ENCODE measurements at places on chromosomes 11 and 22.

DNA sequence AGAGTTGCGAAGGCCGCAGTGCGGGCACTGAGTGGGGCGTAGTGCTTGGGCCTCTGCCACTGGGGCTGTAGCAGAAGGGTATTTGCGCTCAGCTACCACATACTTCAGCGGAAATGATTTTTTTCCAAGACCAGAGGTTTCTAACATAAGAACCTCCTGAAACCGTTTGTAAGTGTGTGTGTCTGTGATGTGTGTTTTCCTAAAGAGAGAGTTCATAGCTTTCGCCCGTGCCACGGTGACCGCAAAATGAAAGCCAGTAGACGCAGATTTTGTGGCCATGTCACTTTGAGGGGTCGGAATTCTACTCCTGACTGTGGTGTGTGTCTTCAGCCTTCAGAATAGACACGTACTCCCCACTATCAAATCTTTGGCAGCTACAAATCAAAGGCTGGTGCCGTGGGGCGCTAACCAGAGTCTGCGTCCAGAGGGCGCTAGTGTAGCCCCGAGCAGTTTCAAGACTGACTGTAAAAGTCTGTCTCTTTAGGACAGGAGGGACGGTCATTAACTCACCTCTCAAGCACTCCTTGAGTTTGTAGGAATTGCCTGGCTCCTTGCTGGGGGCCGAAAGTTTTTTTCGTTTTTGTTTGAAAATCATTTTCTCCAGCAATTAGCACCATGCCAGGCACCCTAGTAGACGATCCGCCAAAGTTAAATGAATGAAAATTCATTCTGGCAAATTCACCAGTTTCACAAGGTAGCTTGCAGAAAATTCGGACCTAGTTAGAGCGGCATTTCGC, 2.5 kb upstream of the CALCA start:
- DNase-seq: no peak

DNA sequence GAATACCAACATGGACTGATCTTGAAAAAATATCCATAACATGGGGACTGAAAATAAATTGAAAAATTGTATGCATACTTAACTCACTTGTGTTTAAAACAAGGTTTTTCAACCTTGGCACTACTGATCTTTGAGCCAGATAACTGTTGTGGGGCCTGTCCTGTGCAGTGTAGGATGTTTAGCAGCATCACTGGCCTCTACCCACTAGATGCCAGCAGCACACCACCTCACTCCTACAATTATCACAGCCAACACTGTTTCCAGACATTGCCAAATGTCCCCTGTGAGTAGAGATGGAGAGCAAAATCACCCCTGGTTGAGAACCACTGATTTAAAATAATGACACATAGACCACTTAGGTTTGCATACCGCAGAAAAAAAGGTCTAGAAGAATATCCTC, 45.0 kb upstream of the SLC1A2 start:
- DNase-seq: no peak

DNA sequence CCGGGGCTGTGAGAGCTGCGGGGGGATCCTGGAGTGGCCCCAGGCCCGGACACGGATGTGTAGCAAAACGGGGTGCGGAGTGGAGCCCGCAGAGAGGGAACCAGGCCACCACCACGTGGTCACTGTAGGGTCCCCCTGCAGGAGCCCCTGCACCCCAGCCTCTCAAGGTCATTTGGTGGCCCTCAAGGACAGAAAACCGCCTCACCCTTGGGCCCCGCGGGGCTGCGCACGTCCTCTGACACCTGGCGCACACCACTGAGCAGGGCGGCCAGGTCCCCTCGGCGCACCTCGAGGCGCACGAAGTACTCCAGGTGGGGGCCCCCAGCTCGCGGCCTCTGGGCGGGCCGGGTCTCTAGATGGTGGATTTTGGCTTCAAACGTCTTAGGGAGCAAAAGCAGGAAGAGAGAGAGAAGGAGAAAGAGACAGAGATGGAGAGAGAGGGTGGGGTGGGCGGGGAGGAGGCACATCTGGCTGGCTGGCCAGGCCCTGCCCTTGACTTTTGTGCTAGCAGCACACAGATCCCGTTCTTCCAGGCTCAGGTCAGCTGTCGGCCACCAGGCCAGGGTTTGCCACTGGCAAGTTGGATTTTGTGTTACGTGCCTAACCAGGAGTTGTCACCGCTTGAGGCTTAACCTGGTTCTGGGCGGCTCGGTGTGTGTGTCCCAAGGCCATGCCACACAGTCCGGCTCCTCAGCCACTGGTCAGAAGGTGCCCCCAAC, 3.2 kb downstream of the TH start:
- no peak for DNase-seq

DNA sequence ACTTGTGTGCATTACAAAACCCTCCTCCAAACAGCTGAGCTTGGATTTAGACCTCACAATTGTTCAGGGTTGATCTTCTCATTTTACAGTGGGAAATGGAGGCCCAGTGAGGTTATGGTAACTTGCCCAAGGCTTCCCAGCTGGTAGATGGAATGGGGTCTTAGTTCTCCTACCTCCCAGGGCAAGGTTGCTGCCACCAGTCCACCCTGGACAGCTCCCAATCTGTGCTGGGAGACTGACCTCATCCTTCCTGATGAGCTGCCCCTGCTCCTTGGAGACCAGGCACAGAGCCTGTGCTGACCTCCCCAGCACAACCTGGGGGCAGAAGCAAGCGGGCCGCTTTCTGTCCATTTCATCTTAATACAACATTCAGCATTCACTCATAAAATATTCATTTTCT, 190.7 kb downstream of the ST3GAL4 start:
- DNase-seq: no peak

DNA sequence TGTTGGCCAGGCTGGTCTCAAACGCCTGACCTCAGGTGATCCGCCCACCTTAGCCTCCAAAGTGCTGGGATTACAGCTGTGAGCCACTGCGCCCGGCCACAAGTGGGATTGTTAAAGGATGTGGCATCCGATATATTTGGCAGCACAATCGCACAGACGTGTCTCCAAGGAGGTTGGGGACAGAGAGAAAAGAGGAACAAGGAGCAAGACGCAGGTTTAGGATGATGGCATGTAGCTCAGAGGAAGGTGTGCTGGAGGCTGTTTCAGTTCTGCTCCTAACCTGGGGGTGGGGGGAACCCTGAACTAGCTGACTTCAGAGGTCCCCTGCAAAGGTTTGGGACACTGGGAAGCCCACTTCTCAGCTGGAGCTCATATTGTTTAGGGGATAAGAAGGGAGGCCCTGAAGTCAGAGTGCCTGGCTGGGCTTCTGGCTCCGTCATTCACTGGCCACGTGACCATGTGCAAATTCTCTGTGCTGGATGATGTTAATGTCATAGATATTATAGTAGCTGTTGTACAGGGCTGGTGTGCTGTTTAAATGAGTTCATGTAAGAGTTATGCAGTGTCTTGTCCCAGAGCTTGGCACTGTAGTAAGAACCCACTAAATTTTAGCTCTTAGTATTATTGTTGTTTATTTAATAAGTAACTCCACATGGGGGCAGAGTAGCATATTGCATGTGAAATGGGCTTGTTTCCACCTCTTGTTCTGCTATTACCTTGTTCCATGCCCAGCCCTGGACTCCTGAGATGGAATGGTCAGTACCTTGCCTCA, 129.7 kb downstream of the ST3GAL4 start:
- peak; percentile 10 for DNase-seq

DNA sequence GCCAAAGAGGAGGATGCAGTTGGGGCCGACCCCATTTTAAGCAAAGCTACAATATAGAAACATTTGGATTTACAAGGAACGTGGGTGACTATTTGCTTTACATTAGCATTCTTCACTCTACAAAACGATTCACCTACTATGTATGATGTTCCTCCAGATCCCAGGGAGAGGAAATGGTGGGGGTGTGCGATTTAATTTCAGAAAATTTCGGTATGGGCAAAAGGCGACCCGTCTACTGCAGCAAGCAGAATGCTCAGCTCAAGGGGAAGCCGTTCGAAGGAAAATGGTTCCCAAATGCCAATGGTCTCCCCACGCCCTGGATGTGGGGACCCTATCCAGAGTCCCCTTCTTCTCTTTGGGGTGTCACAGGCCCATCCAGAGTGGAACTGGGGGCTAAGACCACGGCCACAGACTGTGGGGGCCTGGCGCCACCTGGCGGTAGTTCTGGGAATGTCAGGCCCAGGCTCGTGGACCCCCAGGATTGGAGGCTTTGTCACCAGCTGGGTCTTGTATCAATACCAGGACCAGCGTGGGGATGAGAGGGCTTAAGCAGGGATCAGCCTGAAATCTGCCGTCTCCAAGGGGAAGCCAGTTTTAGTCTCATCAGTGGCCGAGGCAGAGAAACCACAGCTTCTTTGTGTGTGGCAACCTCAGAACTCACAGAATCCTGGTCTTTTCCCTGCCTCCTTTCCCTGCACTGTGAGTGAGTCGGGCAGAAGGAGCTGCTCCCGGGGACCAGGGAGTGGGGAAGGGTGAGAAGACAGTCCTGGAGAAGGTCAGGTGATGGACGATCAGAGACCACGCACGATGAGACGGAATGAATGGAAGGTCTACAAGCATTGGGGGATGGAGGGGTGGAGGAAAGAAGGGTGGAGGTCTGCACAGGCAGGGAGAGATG, 8.4 kb downstream of the LRRC10B start:
- no peak for DNase-seq

DNA sequence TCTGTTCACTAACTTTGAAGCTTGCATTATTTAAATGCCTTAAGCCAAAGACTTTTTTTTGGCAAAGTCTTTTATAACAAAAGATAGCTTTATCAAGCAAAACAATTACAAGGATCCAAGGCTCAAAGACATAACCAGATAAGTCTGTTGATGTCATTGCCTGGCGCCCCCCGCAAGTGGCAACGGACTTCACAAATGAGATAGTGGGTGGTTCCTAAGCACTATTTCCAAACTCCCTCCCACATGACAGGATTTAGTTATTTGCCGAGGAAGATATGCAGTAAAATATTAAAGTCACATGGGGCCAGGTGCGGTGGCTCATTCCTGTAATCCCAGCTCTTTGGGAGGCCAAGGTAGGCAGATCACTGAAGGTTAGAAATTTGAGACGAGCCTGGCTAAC, 194.2 kb upstream of the DDI1 start:
- no peak for DNase-seq

- DNase-seq: no peak
Observed at GRCh38 chr11:124482362-124483147, 37.1 kb upstream of the OR8B8 start.

DNA sequence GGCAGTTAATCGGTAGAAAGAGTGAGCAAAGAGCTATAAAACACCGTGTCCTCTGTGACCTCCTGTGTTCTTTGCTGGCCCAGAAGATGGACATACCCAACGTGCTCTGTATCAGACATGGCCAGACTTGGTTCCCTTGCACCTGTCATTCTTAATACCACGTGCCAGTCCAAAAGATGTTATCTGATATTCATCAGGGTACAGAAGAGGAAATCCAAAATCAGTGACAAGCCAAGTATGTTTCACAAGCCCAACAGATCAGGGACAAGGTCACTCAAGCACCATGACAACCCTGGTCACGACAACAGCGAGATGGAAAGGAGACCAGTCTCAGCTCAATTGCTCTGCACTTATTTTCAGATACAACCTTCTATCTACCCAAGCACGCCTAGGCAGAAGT, 3.4 kb downstream of the LRP4 start:
- no peak for DNase-seq

DNA sequence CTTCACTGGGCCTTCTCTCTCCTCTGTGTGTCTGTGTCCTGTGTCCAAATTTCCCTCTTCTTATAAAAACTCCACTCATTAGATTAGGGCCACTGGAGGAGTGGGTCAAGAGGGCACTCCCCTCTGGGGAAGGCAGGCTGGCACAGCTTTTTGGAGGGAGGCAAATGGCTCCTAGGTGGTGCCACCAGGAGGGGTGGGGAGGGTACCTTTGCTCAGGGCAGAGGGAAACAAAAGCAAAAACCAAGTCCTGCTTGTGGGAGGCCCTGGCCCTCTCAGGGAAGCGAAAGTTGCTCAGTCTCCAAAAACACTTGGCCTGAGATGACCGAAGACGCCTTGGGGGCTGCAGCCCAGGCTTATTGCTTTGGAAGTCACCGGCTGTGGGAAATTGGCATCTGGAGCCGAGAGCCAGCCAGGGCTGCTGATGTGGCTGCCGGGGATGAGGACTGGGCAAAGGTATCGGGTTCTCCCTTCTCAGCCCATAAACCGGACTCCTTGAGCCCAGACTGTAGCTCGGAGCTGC, 48.2 kb upstream of the ANO1 start:
- no peak for DNase-seq

DNA sequence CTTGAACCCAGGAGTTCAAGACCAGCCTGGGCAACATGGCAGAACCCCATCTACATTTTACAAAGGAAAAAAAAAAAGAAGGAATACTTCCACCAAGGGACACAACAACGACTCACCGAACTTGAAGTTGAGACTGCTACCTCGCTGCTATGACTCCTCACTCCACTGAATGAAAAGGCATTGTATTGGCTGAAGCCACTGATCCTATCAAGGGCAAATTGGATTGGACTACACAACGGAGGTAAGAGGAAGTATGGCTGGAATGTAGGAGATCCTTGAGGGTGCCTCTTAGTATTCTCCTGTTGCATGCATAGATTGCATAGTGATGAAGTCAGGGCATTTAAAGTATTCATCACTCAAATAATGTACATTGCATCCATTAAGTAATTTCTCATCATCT, 97.9 kb downstream of the CWF19L2 start:
- DNase-seq: no peak

GRCh38 chr11:69245491-69246345, 48.2 kb upstream of the MYEOV start:
- DNase-seq: no peak

- no peak for DNase-seq
Observed at GRCh38 chr22:46519377-46519776, 18.0 kb downstream of the CELSR1 start.

DNA sequence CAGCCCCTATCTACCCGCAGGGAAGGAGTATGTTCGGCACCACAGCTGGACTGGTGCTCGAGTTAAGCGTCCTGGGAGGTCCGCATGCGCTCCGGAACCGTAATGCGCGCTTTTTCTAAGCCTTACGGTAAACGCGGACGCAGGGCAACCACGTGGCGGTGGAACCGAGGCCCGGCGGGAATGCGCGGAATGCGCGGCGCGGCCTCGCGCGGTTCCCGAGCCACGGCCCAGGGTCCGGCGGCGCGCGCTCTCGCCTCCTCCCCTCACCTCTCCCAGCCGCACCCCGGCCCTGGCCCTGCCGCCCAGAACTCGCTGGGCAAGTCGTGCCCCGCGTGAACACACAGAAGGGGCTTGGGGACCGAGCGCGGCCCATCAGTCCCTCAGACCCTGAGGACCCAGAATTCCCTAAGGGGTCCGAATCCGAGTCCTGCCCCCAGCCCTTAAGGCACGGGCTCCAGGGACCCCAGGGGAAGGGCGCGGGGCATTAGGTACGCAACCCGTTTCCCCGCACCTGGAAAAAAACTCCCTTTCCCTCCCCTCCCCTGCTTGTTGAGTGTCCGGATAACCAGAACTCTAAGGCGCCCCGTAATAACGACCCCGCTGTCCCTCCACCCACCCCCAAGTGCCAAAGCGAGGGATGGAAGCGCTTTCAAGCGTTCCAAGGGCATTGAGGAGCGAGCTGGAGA, 4.3 kb upstream of the CCND1 start:
- peak; percentile 70 for DNase-seq
